Fibroblast of skin of back (primary cell): ENCODE measurements at places on chromosomes 7 and 10.

- DNase-seq, result peak; percentile 99
Observed at GRCh38 chr7:17275749-17276671, 22.4 kb upstream of the AHR start.

DNA sequence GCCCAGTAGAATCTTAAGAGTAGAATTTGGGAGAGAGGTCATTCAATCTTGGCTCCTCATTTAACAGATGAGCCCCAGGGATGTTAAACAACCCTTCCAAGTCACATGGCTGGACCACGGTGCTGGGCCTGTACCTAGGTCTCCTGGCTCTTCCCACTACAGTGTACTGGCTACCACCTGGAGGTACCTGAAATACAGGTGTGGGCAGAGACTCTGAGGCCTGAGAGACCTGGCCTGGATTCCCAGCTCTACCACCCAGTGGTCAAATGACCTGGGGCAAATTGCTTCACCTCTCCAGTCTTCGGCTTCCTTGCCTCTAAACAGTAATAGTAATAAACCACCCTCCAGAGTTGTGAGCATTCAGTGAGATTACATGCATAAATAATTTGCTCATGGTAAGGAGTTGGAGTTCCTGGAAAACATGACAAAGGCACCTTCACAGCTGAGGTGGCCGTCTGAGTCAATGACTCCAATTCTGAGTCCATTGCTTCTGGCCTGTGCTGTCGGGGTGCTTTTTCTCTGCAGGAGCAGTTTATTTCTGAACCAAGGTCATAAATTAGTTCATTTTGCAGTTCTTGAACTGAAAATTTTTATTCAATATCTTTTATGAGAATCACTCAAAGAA lies 2.7 kb downstream of the GOT1 start:
- DNase-seq, result no peak

GRCh38 chr7:5605775-5606634 lies 175.5 kb downstream of the RNF216 start:
- no peak for DNase-seq

- DNase-seq, result no peak
Observed at GRCh38 chr10:123142701-123143161, 5.2 kb upstream of the HMX2 start.

GRCh38 chr7:44982970-44983369 lies 4.2 kb upstream of the MYO1G start:
- DNase-seq, result no peak

DNA sequence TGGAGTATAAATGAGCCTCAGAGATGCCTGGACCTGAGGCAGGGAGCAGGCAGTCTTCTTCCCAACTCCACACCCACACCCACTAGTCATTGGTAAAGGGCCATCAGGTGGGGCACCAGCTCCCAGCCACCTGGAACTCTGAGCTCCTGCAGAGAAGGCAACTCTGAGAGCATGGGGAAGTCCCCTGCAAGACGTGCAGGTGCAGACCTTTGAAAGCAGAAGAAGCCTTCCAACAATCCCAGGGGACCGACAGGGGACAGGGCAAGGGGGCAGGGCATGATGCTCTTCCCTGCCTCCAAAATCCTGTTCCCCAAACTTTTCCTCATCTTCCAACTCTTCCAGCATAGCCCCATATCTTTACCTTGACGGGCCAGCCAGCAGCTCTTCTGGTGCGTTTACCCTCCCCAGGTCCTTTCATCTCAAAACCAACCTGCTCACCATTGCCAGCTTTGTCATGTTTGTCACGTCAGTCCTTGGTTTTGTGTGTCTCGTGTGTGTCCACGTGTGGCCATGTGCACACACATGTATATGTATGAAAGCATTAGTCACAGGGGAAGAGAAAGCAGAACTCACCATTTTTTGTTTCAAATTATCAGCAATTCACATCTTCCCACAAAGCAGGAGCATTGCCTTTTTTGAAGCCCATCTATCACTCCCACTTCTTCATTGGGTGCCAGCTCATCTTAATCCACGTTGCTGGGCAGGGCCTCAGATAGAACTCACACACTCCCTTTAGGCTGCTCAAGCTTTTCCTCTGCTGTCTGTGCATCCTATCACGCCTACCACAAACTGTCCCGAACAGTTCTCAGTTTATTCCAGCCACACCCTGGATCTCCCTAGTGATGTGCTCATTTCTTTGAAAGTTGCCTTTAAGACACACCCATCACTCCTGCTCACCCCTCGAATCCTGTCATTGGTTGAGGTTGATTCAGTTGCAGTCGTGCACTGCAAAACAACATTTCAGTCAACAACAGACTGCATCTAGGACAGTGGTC lies 41.0 kb upstream of the AMPH start:
- DNase-seq, result no peak

GRCh38 chr7:5696346-5697110 lies 84.9 kb downstream of the RNF216 start:
- DNase-seq, result peak; percentile 34

- DNase-seq, result no peak
Observed at GRCh38 chr10:32511599-32511998, 65.7 kb downstream of the CCDC7 start.

GRCh38 chr10:31594347-31594873 lies 275.4 kb downstream of the ZEB1 start:
- DNase-seq, result no peak

DNA sequence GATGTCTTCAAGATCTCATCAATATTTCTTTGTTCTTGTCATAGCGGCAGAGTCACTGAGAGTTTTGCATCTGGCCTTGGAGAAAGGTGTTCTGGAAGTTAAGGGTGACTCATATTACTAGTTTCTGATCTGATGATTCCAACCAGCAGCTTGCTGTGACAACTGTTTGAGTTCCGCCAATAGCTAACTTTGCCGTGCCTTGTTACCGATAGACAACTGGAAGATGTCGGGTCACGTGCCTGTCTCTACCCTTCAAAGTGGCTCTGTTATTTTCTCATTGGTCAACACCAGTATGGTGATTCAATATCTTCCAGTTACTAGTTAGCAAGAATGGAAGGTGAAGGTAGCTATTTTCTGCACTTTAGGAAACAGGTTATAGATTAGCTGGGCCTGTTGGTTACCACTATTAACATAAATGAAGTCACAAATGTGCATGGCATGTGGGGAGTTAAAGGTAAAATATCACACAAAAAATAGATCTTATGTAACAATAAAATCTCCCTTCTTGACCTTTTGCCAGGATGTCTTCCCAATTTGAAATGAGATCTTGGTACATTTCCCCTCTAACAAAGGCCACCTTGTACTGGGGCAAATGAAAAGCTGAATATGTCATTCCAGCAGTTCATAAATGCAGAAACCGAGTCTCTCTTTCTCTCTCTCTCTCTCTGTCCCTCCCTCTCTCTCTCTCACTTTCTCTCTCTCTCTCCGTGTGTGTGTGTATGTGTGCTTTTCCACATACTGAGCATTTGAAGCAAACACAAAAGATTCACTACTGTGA lies 2.6 kb upstream of the MGAM2 start:
- no peak for DNase-seq

GRCh38 chr10:96390460-96390864 lies 31.7 kb upstream of the OPALIN start:
- no peak for DNase-seq

DNA sequence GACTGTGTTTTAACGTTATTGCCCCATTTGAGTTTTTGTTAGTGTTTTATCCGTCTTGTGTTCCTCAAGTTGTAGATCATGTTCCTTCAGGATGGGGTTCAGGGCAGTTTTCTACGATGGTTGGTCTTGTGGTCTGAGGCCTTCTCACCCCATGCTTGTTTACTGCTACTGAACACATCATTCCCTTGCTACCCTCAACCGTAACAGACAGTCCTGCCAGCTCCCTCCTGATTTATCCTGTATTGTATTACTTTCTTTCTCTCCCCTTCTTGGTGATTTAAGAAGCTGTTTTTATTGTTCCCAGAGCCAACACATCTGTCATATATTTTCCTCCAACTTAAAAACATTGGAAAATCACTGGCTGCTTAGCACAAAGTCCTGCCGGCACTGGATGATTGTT lies 719.8 kb downstream of the INHBA start:
- no peak for DNase-seq

DNA sequence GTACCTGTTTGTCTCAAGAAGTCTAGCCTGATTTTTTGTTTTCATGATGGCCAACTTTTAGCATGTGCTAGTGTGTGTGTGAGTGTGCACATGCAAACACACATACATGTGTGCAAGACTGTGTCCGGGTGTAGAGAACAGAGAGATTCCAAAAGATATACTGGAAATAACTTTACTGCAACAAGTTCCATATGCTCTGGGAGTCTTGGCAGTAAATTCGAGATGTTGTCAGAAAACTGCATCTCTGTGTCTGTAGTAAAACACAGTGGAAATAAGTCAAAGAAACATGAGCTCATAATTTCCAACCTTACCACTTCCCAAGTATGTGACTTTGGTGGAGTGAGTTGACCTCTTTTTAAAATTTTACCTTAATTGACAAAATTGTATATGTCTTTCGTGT lies 950.8 kb upstream of the C7orf33 start:
- no peak for DNase-seq

GRCh38 chr10:72235544-72236279 lies 19.6 kb upstream of the ASCC1 start:
- no peak for DNase-seq

DNA sequence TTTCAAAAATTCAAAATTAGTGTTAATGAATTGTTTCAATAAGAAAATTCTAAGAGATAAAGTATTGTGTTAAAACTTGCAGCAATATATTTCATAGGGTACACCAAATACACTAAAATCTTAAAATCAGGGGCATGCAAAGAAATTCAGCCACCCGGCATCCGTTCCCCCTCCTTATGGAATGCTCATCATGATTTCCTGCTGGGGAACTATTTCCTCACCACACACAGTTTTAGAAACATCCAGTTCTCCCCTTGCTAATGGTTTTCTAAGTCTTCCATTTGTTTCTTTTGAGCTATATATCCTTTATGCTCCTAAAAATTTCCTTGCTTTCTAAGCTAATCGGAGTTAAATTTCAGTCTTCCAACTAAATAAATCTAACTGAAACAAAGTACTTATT lies 60.7 kb downstream of the CHCHD3 start:
- DNase-seq, result peak; percentile 26

- no peak for DNase-seq
Observed at GRCh38 chr7:151256410-151257045, 8.0 kb upstream of the SMARCD3 start.

DNA sequence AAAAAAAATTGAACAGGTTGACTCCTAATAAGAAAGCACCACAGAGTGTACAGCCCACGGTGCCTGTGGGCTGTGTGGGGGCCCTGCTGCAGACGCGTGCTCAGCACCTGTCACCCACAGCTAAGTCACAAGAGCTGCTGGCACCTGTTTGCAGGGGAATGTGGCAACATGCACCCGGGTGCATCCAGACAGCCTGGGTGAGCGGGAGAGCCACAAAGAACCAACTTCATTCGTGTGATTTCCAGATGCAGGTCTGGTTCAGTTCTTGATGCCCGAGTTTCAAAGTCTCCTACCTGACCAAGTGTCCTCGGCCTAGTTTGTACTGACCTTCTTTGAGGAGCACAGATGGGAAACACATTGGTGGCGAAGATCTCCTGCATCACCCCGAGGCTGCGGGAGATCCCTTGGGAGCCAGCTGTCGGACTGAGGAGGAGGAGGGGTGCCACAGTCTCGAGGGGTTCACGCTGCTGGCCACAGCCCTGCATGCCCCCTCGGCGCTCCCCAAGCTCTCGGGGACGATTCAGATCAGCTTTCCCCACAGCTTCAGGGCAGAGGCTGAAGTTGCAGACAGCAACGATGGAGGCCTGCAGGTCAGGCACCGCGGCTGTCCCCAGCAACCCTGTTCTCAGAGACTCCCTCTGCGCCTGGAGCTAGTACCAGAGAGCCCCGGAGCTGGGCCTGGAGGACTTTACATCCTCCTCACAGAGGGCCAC lies 35.3 kb downstream of the AMZ1 start:
- no peak for DNase-seq

GRCh38 chr7:94129443-94130140 lies 125.4 kb upstream of the BET1 start:
- peak; percentile 92 for DNase-seq

GRCh38 chr7:55063633-55064032 lies 44.8 kb downstream of the EGFR start:
- DNase-seq, result peak; percentile 77

GRCh38 chr10:125057158-125058001 lies 103.0 kb downstream of the CTBP2 start:
- peak; percentile 81 for DNase-seq

- no peak for DNase-seq
Observed at GRCh38 chr10:128300290-128300824, 174.1 kb upstream of the MKI67 start.

- no peak for DNase-seq
Observed at GRCh38 chr7:48782511-48782910, 141.8 kb upstream of the CDC14C start.

DNA sequence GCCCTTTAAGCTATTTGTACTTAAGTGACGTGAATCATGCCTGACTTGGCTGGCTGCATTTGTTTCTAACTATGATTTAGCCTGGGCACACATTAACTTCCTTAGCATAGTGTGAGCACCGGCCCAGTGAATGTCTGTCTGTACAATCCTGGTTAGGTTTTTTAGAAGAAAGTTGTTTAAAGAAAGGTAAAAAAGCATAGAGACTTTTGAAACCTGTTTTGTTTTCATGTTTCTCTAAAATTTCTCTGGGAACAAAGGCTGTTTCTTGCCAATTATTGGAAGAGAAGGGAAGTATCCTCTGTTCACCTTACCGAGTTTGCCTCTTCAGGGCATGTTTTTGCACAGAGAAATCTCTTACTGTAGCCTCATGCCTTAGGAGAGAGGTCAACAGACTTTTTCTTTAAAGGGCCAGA lies 42.9 kb upstream of the MET start:
- DNase-seq, result no peak

DNA sequence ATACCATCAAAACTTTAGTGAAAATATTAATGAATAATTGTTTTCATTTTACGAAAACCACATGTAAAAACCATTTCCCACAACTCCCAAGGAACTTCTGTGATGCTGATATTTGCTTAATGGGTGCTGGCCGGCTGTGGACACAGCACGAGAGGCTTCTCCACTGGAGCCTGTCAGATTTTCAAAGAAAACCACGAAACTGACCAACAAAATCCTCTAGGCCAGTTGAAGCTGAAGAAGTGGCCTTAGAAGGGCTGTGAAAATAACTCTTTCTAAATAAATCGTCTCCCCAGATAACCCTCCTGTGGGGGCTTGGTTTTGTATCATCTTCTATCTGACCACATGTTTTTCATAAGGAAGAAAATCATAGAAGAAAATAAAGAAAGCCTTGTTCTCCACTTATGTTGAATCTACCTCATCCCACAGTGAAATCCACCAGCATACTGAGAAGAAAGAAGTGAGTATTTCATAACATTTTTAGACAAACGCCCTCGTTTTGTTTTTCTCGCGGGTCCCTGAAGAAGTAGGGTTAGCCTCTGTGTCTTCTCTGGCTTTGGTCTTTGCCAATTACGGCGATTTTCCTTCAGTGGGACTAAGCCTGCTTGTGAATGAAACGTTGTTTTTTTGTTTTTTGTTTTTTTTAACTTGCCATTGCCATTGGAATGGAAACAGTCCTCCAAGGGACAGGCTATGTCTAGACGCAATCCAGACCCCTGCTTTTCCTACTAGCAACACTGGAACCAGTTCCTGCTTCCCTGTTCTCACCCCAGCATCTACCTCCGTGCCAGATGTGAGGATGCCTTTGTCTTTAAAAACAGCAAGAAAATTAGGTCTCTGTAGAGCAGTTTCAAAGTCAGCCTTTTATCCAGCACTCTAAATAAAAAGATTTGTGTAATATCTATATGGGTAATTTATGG lies 123.9 kb downstream of the ADAM12 start:
- no peak for DNase-seq
